ENCODE measurements at places on chromosomes 3 and 15. TPM values are rescaled to one million over a fixed set of nuclear protein-coding genes. Genes with fewer than 3 reads are reported as not detected.

DNA sequence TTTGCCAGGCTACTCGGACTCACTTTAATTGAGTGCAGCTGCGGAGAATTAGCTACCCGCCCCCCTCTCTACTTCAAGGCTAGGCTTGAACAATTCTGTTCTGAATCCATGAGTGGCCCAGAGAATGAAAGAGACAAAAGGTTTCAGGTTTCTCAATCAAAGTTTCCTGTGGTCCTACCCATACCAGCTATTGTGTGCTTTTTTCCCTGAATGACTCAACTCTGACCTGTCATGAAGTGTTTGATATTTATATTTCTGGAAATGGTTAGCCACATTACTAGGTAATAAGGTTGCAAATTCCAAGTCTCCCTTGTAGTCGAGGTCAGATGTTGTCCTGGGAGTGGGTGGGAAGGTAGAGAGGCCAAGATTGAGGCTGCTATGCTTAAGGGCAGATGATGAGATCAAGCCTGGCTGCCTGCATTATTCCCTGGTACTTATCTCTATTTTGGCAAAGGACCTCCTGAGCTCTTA lies 392.7 kb upstream of the TBL1XR1 start:
- peaks cover 44% of the 10 kb centered on the region for H3K4me1 ChIP-seq
- H3K36me3 ChIP-seq = peaks cover 2% of the 10 kb centered on the region
- no peaks in the 10 kb centered on the region for H3K27me3 ChIP-seq
- H3K27ac ChIP-seq = no peak overlapping the region

GRCh38 chr3:4113811-4114522 lies 189.2 kb upstream of the SETMAR start:
- H3K36me3 ChIP-seq = no peaks in the 10 kb centered on the region
- H3K27me3 ChIP-seq = no peaks in the 10 kb centered on the region
- no peak overlapping the region for H3K27ac ChIP-seq
- no peaks in the 10 kb centered on the region for H3K4me1 ChIP-seq
- no peak for DNase-seq

- H3K27ac ChIP-seq = peak overlapping the region; percentile 88
- peaks cover 31% of the 10 kb centered on the region for H3K4me1 ChIP-seq
- peaks cover 8% of the 10 kb centered on the region for H3K36me3 ChIP-seq
- no peak for DNase-seq
- peaks cover 11% of the 10 kb centered on the region for H3K27me3 ChIP-seq
- peak overlapping the region; percentile 78 for H3K4me3 ChIP-seq
Measured at GRCh38 chr3:41198526-41198925, 779 bp upstream of the CTNNB1 start.

- H3K4me3 ChIP-seq = no peak overlapping the region
- H3K27me3 ChIP-seq = peaks cover 8% of the 10 kb centered on the region
- no peak for DNase-seq
Measured at GRCh38 chr15:71103102-71103676, 12.1 kb upstream of the THSD4 start.

GRCh38 chr3:171462224-171462623 lies 2.0 kb upstream of the TNIK start:
- DNase-seq = peak; percentile 17
- peaks cover 8% of the 10 kb centered on the region for H3K36me3 ChIP-seq
- peak overlapping the region; percentile 97 for H3K4me3 ChIP-seq
- H3K27ac ChIP-seq = no peak overlapping the region

- H3K4me3 ChIP-seq = no peak overlapping the region
- H3K27ac ChIP-seq = no peak overlapping the region
- peaks cover 3% of the 10 kb centered on the region for H3K36me3 ChIP-seq
- DNase-seq = no peak
- no peaks in the 10 kb centered on the region for H3K4me1 ChIP-seq
Measured at GRCh38 chr15:85097250-85097649, 115.6 kb downstream of the PDE8A start.

GRCh38 chr3:94171954-94172353 lies 109.1 kb downstream of the NSUN3 start:
- no peak for DNase-seq
- no peak overlapping the region for H3K4me3 ChIP-seq
- no peak overlapping the region for H3K27ac ChIP-seq
- H3K27me3 ChIP-seq = no peaks in the 10 kb centered on the region
- H3K4me1 ChIP-seq = no peaks in the 10 kb centered on the region

GRCh38 chr3:31550452-31551251 lies 17.9 kb downstream of the STT3B start:
- peak overlapping the region; percentile 2 for H3K4me3 ChIP-seq
- H3K4me1 ChIP-seq = peaks cover 77% of the 10 kb centered on the region
- peak overlapping the region; percentile 18 for H3K27ac ChIP-seq

- no peak overlapping the region for H3K27ac ChIP-seq
- no peak for DNase-seq
- no peaks in the 10 kb centered on the region for H3K27me3 ChIP-seq
- H3K36me3 ChIP-seq = no peaks in the 10 kb centered on the region
- H3K4me3 ChIP-seq = no peak overlapping the region
Measured at GRCh38 chr3:63795438-63795837, 23.7 kb upstream of the C3orf49 start.

DNA sequence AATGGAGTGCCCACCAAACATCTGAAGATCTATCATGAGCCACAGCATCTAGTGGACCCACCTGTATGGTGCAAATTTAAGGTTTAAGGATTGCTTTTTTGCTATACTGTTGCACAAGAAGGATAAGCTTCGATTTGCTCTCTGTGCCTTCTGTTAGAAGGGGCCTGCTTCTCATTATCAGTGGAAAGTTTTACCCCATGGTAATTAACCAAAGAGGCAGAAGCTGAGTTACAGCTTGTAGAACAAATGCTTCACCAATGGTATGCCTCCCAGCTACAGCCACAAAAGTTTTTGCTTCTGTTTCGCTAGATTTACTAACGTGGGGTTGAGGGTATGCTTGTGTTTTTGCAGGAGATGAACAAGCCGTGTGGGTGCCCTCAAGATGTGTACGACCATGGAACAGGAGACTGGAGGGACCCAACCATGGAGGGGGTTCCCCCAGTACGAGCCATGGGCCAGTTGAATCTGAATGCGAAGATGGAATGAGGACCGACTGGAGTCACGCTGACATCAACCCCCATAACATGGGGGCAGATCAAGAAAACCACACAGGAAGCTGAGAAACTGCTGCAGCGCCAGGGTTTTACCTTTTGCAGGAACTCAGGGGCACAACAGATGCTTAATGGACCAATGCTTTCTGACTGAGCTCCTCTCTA lies 43.5 kb downstream of the ACAD9 start:
- peak overlapping the region; percentile 40 for H3K27ac ChIP-seq
- H3K27me3 ChIP-seq = no peaks in the 10 kb centered on the region
- H3K4me1 ChIP-seq = peaks cover 44% of the 10 kb centered on the region
- peak overlapping the region; percentile 73 for H3K4me3 ChIP-seq

GRCh38 chr3:31876331-31876730 lies 104.7 kb downstream of the OSBPL10 start:
- DNase-seq = no peak
- no peaks in the 10 kb centered on the region for H3K27me3 ChIP-seq
- H3K4me3 ChIP-seq = no peak overlapping the region

DNA sequence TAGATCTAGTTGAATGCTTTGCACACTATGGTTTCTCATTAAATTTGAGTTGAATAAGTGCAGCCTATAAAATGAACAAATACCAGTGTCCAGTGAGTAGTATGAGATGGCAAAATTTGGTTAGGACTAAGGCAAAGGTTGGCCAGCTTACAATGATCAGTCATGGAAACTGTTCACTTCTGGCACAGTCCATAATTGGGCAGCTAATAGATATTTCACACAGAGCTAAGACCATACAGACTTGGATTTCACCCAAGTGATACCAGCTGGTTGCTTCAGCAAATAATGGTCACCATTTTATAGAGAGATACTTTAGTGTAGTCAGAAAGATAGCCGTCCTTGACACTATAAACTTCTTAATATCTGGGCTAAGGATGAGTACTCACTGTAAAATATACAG lies 15.7 kb downstream of the GAP43 start:
- no peak overlapping the region for H3K4me3 ChIP-seq
- H3K27ac ChIP-seq = no peak overlapping the region
- no peak for DNase-seq
- peaks cover 6% of the 10 kb centered on the region for H3K27me3 ChIP-seq
- H3K36me3 ChIP-seq = no peaks in the 10 kb centered on the region

- no peaks in the 10 kb centered on the region for H3K36me3 ChIP-seq
- H3K4me3 ChIP-seq = no peak overlapping the region
- no peaks in the 10 kb centered on the region for H3K4me1 ChIP-seq
- no peak for DNase-seq
- peaks cover 6% of the 10 kb centered on the region for H3K27me3 ChIP-seq
Measured at GRCh38 chr3:124428372-124429128, 301.7 kb upstream of the UMPS start.

CASR gene
- total RNA-seq = 0.23 TPM

SLITRK3 gene
- not detected for total RNA-seq

TGM5 gene
- total RNA-seq = not detected

PPP1R14D gene
- total RNA-seq = not detected

GABRA5 gene
- total RNA-seq = not detected

DLG1 gene
- total RNA-seq = 70.8 TPM
